ENCODE measurements at places on chromosomes 11 and 22.

DNA sequence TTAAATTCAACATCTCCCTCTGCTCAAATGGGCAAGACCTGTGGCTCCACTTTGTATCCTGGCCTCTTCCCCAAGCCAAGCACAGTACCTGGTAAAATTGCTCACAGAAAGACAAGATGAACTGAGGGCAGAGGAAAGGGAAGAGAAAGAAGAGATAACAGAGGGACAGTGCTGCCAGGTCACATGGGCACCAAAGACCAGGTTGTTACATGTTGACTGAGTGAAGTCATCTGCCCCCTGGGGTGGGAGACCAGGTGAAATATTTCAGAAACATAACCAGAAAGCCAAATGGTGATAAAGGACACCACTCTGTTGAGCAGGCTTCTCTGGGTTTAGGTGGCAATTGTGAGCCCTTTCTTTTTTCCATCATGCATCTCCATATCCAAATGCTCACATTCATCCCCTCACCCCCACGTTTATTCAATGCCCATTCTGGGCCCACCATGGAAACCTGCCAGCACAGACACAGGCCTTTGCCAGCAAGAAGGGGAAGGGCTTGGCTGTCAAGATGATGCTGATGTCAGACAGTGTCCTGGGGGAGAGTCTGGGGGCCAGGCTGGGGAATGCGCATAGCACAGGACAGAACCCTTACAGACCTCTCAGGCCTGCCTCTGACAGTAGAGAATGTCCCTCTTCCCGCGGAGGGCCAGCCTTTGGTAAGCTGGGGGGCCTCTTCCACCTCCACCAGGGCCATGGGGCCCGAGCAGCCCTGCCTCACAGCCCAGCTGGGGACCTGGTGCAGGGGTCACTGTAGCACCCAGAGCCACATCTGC is 51.6 kb downstream of the DGCR2 start:
- no peak for DNase-seq

DNA sequence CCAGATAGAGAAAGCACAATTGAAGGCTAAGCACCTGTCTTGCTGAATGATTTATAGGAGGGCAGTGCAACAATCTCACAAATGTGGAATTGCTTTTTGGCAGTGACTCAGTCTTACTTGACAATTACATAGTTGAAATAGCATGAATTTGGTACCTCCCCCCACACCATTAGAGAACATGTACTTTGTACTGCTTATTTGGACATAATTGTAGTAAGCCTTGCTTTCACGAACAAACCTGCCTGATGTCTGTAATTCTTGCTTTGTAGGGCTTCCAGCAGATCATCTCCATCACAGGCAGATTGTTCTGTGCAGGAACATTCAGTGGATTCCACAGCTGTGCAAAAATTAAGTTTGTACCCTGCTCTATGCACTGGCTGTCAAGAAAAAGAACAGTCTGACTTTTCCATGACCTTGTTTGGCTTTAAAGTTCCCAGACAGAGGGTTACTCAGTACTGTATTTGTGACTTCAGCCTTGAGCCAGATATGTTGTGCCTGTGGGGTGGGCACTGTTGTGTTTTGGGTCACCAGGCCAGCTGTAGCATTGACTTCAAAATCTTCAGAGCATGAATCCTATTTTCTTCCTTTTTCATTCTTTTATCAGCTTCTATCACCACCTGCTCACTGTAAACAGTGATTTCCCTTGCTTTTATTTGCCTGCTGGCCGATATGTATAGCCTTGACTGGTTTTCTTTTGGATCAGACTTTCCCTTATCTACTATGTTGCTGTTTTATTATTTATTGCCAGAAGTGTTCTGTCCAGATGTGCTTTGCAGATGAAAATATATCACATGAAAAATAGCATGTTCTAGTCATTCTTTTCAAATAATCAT is 941.0 kb upstream of the CHORDC1 start:
- DNase-seq = no peak

DNA sequence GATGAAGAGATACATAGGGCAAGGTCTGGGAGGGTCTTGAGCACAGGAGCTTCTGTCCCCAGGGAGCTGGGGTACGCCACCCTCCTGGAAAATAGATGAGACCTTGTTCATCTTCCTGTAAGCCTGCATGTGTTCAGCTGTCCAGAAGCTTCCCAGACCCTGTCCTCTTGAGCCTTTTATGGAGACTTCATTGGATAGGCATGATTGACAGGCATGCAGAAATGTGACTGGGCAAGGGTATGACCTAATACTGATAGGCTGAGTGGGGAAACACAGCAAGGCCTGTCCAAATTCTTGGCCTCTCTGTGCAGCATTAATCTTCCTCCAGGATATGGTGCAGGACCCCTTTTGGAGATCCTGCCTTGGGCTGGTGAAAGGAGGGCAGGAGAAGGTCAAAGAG is 15.7 kb downstream of the ARCN1 start:
- DNase-seq = no peak

- DNase-seq = no peak
Observed at GRCh38 chr11:122598971-122599370, 56.6 kb upstream of the UBASH3B start.

GRCh38 chr11:44332665-44333064 is 22.7 kb upstream of the ALX4 start:
- no peak for DNase-seq

- DNase-seq = no peak
Observed at GRCh38 chr11:41498726-41499125, 39.3 kb upstream of the LRRC4C start.

DNA sequence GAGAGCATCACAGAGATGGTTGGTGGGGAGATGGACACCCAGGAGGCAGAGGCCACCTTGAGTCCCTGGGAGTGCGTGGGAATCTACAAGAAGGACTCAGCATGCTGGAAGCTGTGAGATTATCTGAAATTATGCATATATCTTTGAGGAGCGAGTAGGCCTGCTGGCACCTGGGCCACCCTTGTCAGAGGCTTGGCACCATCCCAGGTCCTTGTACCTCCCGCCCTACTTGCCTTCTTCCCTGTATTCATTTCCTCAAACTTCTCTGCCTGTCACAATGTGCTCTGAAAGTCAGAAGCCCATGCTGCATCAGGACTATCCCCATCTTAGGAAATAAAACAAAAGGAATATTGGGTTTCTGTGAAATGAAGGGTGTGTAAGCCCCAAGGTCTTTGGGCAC is 133.0 kb upstream of the CSNK2A3 start:
- no peak for DNase-seq

DNA sequence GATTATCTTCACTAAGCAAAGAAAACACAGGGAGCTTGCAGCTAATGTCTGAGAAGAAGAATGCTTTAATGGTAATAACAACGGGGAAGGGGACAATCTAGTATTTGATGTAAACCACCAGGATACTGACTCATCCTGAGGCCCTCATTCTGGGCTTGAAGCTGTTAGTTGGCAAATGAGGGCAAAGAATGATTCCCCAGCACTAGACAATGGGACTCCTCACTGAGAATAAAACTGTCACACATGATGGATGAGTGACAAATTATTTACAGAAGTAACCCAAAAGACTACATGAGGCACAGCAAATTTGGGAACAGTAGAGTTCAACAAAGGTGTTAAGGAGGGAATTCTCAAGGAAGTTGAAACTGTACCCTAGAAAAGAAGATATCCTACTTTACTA is 76.3 kb downstream of the FAM168A start:
- no peak for DNase-seq

GRCh38 chr22:39669432-39669831 is 98.9 kb downstream of the CACNA1I start:
- DNase-seq = no peak

- no peak for DNase-seq
Observed at GRCh38 chr11:68340003-68340767, 27.8 kb downstream of the LRP5 start.

DNA sequence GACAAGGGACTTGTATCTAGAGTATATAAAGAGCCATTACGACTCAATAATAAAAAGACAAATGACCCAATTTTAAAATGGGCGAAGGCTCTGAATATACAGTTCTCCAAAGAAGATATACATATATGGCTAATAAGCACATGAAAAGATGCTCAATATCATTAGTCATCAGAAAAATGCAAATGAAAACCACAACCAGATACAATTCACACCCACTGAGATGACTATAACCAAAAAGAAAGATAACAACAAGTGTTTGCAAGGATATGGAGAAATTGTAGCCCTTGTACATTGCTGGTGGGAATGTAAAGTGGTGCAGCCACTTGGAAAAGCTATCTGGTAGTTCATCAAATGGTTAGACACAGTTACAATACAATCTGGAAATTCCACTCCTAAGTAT is 96.3 kb downstream of the TRIM29 start:
- DNase-seq = no peak

- no peak for DNase-seq
Observed at GRCh38 chr11:75873417-75874221, 58.6 kb downstream of the UVRAG start.

GRCh38 chr11:36402568-36403170 is 106.6 kb downstream of the PRR5L start:
- no peak for DNase-seq

- DNase-seq = no peak
Observed at GRCh38 chr11:32087597-32087996, 3.3 kb upstream of the RCN1 start.

GRCh38 chr22:44782363-44782963 is 30.1 kb downstream of the ARHGAP8 start:
- DNase-seq = no peak

DNA sequence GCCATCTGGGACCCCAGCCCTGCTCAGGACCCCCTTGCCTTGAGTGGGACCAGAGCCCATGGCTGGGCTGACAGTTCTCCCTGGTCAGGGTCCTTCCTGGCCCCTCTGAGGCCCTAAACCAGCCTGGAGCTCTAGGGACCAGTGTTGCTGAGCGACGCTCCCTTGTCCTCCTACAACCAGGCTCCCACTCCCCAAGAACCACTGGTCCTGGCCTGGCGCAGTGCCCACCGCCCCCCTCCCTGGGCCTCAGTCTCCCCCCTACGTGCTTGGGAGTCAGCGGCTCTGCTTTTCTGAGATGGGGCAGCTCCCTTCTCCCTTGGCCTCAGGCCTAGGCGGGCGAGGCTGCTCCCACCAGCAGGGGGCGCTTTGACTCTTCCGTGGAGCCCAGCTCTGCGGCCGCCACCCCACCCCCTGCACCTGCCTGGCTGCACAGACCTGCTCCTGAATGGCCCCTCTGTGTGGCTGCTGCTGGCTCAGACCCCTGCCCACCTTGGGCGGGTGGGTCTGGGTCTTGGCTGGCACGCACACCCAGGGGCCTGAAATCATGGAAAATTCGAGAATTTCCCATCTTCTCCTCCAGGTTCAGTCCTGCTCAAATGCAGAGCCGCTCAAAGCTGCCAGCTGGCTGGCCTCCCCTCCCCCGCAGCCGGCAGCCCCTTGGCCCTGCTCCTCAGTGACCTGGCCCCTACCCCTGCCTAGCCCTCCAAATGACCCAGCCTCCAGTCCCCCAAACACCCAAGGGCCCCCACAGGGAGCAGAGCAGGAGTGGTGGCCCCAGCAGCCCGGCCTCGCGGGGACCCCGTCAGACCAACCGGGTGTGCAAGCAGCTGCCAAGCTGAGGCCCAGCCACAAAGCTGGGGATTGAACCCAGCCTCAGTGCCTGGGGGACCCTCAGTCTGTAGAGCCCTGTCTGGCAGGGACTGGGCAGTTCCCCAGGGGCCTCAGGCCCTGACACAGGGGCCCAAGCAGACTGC is 9.1 kb downstream of the PRR33 start:
- DNase-seq = peak; percentile 82

DNA sequence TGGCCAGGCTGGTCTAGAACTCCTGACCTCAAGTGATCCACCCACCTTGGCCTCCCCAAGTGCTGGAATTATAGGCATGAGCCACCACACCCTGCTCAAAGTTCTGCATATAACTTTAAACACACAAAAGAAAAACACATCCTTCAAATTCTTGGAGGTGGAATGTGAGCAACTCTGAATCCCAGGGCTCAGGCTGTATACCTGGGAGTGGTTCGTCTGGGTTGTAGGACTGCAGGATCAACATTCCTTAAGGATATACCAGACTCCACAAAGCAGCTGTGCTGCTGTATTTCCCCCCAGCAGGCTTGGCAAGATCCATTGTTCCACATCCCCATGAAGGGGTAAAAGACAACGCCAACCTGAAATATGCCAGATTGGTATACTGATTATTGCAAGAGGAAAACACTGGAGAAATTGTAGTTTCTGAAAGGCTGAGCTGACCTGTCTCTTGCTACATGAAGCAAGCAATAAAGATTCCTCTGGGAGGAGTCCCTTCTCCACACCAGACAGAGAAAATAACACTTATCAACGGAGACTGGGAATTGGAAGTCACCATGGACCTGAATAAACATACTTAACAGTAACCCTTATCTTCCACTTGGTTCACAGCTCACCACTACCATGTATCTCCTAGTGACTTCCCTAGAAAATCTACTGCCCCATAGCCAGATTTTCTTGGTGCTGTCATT is 12.2 kb upstream of the RPS3 start:
- DNase-seq = no peak

DNA sequence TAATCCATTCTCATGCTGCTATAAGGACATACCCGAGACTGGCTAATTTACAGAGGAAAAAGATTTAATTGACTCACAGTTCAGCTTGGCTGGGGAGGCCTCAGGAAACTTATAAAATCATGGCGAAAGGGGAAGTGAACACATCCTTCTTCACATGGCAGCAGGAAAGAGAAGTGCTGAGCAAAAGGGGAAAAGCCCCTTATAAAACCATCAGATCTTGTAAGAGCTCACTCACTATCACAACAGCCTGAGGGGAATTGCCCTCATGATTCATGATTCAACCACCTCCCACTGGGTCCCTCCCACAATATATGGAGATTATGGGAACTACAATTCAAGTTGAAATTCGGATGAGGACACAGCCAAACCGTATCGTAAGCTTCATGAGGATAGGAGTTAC is 3.8 kb upstream of the CYB5R2 start:
- no peak for DNase-seq

- no peak for DNase-seq
Observed at GRCh38 chr11:35470616-35471015, 51.3 kb upstream of the SLC1A2 start.

DNA sequence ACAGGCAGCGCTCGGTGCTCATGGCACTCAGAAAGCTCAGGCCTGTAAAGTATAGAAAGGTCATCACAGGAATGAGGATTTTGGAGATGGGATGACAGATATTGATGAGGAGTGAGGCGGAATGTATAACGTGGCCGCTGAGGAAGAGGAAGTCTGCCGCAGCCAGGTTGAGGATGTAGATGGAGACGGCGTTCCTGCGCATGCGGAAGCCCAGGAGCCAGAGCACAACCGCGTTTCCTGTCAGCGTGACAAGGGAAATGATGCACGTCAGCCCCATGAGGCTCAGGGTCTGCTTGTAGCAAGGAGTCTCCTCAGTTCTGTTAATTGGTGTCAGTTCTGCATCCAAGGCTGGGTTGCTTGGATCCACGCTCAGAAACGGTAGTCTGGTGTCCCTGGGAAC is 33.1 kb upstream of the MRGPRX1 start:
- no peak for DNase-seq

GRCh38 chr11:8384199-8384821 is 120.6 kb upstream of the LMO1 start:
- no peak for DNase-seq

GRCh38 chr11:57653163-57653562 is 3.5 kb upstream of the YPEL4 start:
- no peak for DNase-seq

GRCh38 chr22:43179911-43180195 is 7.1 kb downstream of the TTLL12 start:
- DNase-seq = no peak

- DNase-seq = no peak
Observed at GRCh38 chr11:101091781-101092180, 37.8 kb downstream of the PGR start.

GRCh38 chr22:35467681-35468434 is 67.9 kb downstream of the MCM5 start:
- DNase-seq = peak; percentile 29

Measured in neuronal stem cell (in vitro differentiated cells).